Activated T-helper 17 cell treated with anti-CD3 and anti-CD28 coated beads, Interleukin-2, amount 50 U/mL, for 72 hours (primary cell): ENCODE measurements at places on chromosomes 3 and 15.

GRCh38 chr3:50396502-50396901 lies 37.2 kb upstream of the TMEM115 start:
- ATAC-seq = peak; percentile 52

DNA sequence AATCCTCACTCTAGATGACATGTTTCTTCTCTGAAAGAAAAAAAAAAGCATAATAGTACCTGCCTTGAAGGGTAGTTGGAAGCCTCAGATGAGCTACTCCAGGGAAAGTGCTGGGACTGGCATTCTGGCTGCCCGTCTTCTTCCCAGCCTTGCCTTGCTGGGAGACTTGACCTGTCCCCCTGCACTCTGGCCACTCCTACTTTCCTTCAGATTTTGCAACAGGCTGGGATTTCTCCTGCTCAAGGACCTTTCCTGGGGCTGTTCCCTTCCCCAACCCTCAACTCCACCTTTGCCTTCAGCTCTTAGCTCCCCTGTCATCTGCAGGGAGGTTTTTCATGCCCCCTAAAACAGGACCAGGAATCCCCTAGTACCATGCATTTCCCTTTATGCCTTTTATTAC lies 609.9 kb upstream of the CFAP20DC start:
- ATAC-seq = no peak

GRCh38 chr15:98807262-98807661 lies 158.9 kb downstream of the IGF1R start:
- no peak for ATAC-seq

DNA sequence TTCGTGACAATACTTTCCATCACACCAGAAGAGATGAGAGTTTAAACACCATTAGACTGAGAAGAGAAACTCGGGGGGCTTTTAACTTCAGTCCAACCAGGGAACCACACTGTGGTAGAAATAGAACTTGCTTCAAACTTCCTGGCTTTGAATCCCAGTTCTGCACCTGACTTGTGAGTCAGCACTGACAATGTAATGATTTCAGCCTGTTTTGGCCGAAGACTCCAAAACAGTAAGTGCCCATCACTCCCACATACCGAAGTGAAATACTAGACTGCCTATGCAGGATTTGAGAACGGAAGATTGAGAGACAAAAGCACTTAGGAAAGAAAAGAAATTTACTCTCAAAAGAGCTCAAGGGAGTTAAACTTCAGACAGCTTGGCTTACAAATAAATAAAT lies 27.0 kb downstream of the C2CD4B start:
- no peak for ATAC-seq

- no peak for ATAC-seq
Measured at GRCh38 chr3:166071-166470, 30.5 kb upstream of the CHL1 start.

- no peak for ATAC-seq
Measured at GRCh38 chr3:66259566-66260255, 38.9 kb downstream of the SLC25A26 start.

DNA sequence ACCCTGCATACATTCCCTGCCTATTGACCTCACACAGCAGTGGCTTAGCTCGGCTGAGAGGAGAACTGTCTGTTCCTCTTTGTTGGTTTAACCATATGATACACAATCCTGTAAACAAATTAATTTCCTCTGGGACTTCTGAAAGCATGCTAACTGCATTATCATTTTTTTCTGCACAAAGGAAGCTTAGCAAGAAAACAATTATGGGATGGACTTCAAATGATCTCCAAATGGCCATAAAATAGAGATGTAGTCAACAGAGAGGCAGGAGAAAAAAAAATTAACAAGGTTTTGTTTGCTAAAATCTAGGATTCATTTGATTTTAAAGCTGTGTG lies 14.4 kb upstream of the TMC3 start:
- no peak for ATAC-seq

- ATAC-seq = no peak
Measured at GRCh38 chr3:125132815-125133214, 77.0 kb upstream of the HEG1 start.

DNA sequence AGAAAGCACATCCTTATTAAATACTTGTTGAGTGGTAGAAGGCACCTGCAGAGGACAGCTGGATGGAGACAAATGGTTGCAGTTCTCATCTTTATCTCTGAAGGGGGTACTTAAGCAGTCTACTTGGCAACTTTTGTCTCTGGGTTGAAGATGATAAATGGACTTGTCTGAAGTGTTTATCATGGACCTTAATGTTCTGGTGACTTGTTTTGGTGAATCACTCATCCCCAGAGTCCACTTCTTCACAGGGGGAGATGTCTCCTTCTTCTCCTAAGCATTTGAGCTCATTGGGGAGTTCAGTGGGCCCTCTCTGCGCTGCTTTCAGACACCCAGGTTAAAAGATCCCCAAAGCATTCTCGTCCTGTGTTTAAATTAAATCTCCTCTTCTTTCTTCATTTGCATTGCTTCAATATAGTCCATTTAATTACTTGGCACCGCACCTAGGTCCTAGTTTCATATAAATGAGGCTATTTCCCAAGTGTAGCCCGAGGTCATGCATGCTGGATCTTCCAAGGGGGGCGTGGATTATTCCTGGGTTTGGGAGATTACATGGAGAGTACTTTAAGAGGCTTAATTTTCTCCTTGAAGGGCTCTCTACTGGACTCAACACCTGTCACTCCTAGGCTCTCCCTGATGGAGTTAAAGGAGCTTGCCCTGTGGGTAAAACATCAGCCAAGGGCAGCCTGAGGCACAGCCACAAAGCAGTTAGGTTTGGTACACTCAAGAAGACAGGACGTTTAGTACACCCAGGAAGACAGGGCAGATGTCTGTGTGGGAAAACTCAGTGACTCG lies 239.3 kb upstream of the C2CD4B start:
- no peak for ATAC-seq

DNA sequence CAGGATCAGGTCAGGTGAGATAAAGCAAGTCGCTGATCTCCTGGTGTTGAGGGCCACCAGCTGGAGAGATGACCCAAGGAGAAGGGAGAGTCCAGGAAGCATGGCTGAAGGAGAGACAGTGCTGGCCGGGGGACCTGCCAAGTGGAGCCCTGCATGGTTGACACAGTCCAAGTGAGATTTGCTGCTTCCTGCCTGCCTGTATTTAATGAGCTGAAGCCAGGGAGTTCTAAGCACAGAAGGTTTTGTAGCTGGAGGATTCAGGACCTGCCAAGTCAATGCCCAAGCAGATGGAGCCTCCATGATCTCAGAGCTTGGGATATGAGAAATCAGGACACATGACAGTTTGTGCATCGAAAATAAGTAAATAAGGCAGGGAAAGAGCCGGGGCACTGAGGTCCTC lies 125.6 kb downstream of the SRGAP3 start:
- ATAC-seq = no peak

DNA sequence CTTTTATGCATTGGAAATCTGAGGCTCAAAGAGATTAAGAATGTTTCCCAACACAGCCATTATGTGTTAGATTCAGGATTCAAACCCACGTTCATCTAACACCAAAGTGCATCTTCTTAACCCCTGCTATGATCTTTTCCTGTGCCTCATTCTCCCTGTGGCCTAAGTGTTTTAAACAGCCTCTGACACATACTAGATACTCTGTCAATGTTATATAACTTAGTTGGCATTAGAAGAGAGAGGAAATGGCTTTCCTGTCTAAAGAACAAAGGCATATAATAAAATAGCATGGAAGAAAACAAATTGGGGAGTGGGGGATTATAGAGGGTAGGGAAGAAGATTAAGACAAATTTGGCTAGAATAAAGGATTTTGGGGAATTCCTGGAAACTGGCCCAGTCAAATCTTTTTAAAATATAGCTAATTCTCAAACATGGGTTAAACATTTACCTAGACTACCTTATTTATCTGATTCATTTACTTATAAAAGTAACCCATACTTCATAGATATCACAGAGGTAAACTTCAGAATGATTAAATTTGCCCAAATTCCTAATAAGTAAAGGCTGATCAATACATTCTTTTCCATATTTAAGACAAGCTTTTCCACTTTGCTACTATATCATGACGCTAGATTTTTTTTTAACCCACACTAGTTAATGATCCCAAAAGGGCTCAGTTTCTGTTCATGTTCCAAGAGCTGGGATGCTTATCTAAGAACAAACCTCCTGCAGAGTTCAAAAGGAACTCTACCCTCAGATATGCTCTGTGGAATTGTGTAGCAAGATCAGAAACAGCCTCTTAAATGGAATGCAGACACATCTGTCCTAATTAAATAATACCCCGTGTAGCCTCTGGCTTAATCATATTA lies 122.9 kb upstream of the PTPRG start:
- ATAC-seq = no peak

DNA sequence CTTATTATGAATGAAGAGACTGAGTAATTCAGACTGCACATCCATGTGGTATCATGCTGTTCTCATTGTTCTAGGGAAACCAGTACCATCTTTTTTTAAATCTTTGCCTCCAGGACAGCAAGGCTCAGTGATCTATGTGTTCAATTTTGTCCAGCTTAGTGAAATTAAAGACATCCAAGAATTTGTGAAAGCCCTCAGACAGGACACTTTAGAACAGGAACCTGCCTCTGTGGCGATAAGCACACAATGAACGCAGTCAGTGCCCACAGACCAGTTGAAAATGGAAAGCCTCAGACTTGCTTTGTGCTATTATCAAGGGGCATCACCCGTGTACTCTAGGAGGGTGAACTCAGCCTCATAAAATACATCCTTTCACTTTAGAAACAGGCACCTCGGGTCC lies 20.1 kb downstream of the EID1 start:
- no peak for ATAC-seq

DNA sequence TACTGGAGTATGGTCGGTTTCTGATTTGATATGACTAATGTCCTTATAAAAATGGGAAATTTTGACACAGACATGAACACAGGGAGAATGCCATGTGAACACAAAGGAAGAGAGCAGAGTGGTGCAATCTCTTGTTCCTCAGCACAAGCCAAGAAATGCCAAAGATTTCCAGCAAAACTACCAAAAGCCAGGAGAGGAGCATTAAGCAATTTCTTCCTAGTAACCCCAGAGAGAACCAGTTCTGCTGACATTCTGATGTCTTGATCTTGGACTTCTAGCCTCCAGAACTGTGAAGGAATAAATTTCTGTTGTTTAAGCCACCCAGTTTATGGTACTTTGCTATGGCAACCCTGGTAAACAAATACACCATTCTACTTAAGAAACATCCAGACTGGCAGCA lies 227.8 kb upstream of the MRPL3 start:
- ATAC-seq = no peak
